ENCODE measurements at places on chromosomes 4 and X. TPM values are rescaled to one million over a fixed set of nuclear protein-coding genes. Genes with fewer than 3 reads are reported as not detected.

FAM149A gene
- 5.6 TPM for total RNA-seq

TBC1D1 gene
- 97.0 TPM for total RNA-seq

PRICKLE3 gene
- total RNA-seq: 2.8 TPM

FAM47A gene
- not detected for total RNA-seq

HERC5 gene
- total RNA-seq: 14.5 TPM

TMEM154 gene
- 72.2 TPM for total RNA-seq

NAP1L5 gene
- total RNA-seq: 5.4 TPM

SLIT2 gene
- 16.8 TPM for total RNA-seq

CT45A2 gene
- total RNA-seq: not detected

CYBB gene
- total RNA-seq: 0.19 TPM

CHIC1 gene
- total RNA-seq: 16.6 TPM

SPATA4 gene
- 0.19 TPM for total RNA-seq

NAT8L gene
- 4.8 TPM for total RNA-seq

GAB3 gene
- total RNA-seq: 0.83 TPM

SUPT20HL1 gene
- not detected for total RNA-seq

TENM3 gene
- total RNA-seq: 87.7 TPM

MUC7 gene
- total RNA-seq: not detected

NEUROG2 gene
- not detected for total RNA-seq

GRCh38 chrX:33970028-33970967 lies 161.8 kb downstream of the FAM47A start:
- no peak for DNase-seq

DNA sequence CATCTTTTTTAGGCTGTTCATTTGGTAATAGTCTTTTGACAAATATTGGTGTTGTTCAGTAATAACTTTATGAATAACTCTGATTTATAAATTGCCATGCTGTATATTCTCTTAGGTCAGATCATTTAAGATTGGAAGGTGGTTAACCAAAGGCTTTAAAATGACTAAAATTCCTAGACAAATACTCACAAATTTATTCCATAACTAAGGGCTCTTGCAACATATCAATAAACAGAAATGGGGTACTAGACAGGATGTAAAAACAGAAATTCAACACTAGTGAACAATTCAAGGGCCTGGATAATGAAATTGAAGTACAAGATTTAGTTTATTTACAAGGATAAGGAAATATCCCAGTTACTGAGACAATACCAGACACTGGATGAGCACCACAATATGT lies 328.6 kb downstream of the PCDH19 start:
- no peak for DNase-seq

GRCh38 chrX:153771415-153772315 lies 7.6 kb downstream of the PLXNB3 start:
- DNase-seq: no peak

DNA sequence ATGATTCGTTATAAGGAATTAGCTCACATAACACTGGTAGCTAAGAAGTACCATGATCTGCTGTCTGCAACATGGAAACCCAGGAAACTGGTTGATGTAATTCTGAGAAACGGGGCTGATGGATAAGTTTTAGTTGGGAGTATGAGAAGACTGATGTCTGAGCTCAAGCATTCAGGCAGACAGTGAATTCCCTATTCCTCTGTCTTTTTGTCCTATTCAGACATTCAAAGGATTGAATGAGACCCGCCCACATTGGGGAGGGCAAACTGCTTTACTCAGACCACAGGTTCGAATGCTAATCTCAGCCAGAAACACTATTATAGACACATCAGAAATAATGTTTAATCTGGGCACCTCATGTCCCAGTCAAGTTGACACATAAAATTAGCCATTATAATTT lies 515.5 kb downstream of the STPG2 start:
- no peak for DNase-seq

DNA sequence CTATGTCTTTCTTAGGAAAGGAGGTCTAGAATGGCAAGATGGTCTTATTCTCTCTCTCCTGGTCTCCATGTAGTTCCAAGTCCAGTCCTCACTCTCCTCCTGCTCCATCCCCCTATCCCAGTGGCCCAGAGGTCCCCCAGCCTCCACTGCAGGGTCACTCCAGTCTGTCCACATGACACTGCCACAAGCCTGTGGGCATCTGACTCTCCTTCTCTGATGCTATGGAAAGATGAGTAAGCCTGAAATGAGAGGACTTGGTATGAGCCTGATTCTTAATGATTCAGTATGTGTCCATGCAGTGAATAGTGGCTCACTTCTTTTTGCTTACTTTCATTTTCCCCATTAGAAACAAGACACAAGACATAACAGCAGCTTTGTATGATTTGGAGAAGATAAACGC lies 516.8 kb upstream of the ADGRL3 start:
- peak; percentile 63 for DNase-seq

GRCh38 chr4:60259781-60260180 lies 940.3 kb upstream of the ADGRL3 start:
- no peak for DNase-seq

DNA sequence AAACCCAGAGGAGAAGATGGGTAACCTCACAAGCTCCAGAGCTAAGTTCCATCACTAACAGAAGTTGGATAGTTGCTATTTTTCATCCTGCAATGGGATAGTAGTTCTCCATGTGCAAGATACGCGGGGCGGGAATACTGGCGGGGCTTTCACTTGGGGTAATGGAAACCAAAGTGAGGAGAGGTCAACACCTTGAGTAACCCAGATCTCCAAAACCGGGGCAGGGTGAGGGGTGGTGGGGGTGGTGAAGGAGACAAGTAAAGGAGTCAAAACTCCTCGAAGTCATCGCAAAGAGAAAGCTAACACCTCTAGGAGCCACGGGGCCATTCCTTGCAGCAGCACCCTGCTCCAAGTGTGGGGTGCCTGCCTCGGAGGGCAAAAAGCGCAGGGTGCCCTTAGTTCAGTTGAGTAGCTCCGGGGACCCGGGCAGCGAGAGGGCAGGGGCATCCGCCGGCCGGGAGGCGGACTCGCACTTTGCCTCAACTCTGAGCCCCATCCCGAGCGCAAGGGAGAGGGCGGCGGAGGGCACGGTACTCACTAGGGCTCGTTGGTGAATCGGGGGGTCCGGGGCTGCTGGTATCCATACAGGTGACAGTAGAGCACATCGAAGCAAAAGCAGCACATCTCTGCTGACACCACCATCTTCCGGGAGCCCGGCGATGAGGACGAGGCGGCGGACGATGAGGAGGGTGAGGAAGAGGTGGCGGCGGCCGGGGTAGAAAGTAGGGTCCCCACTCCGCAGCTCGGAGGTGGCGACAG lies 645 bp downstream of the AMMECR1 start:
- no peak for DNase-seq

- DNase-seq: no peak
Measured at GRCh38 chr4:38562751-38563198, 101.2 kb upstream of the KLF3 start.

DNA sequence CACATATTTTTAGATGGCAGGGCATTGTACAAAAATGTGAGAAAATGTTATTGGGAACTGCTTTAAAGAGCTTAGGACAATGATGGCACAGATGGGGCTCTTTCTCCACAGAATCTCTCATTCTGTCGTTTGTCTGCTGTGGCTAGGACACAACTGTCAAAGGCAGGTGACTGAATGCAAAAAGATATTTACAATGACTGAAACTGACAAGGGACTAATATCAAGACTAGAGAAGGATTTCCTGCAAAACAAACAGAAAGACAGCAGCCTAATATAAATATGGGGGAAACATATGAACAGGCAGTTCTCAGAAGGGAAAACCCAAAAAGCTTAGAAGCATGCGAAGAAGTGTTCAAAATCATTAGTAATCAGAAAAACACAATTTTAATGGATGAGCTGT lies 177.5 kb upstream of the AFF2 start:
- DNase-seq: no peak

GRCh38 chr4:181870326-181870725 lies 372.9 kb upstream of the TENM3 start:
- no peak for DNase-seq

GRCh38 chr4:147880511-147880910 lies 148.6 kb downstream of the ARHGAP10 start:
- DNase-seq: no peak

DNA sequence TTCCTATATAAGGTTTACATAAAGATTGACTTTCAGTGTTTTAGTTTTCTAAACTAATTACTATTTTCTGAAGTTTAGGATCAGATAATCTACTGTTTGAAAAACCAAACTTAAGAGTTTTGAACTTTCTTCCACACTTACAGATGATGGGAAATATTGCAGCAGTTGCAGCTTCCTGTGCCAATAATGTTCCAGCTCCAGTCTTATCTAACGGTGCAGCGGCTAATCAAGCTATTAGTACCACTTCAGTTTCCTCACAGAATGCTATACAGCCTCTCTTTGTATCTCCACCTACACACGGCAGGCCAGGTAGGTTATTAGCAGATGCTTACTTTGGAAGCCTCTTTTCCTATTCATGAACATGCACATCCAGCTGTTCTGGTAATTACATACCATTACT lies 55.6 kb downstream of the ALG13 start:
- no peak for DNase-seq

- DNase-seq: peak; percentile 13
Measured at GRCh38 chrX:15815779-15816437, 25.6 kb downstream of the ZRSR2 start.

- peak; percentile 22 for DNase-seq
Measured at GRCh38 chr4:5474756-5475155, 233.6 kb downstream of the EVC2 start.

- DNase-seq: no peak
Measured at GRCh38 chrX:125202591-125203248, 117.0 kb upstream of the TEX13C start.

- peak; percentile 7 for DNase-seq
Measured at GRCh38 chr4:145732001-145732815, 52.3 kb downstream of the C4orf51 start.

DNA sequence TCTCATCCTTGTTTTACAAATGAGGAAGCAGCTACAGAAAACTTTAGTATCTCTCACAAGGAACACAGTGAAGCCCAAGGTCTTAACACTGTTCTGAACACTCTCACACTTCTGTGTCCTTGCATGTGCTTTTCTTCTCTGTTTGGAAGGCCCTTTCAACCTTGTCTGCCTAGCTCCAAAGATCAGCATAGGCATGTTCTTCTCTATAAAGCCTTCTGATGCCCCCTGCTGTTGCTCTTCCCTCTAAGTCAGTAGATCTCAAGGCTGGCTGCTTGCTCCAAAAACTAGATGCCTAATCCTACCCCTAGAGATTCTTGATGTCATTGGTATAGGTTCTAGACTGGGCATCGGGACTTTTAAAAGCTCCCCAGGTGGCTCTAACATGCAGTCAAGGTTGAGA lies 5.9 kb downstream of the APOO start:
- peak; percentile 84 for DNase-seq

- DNase-seq: peak; percentile 23
Measured at GRCh38 chr4:73662709-73663546, 42.7 kb upstream of the RASSF6 start.

DNA sequence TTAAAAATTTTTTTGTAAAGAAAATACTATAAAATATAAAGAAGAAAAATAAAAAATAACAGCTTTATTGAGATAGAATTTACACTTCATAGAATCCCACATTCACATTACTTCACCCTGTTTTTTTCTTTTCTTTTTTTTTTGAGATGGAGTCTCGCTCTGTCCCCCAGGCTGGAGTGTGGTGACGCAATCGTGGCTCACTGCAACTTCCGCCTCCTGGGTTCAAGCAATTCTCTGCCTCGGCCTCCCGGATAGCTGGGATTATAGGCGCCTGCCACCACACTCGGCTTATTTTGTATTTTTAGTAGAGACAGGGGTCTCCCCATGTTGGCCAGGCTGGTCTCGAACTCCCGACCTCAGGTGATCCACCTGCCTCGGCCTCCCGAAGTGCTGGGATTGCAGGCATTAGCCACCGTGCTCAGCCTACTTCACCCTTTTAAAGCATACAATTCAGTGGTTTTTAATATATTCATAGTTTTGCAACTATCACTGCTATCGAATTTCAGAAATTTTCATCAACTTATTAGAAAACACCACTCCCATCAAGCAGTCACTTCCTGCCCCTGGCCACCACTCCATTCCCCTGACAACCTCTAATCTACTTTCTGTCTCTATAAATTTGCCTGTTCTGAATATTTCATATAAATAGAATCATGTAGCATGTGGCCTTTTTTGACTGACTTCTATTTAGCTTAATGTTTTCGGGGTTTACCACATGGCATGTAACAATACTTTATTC lies 48.7 kb downstream of the TMEM131L start:
- DNase-seq: no peak

DNA sequence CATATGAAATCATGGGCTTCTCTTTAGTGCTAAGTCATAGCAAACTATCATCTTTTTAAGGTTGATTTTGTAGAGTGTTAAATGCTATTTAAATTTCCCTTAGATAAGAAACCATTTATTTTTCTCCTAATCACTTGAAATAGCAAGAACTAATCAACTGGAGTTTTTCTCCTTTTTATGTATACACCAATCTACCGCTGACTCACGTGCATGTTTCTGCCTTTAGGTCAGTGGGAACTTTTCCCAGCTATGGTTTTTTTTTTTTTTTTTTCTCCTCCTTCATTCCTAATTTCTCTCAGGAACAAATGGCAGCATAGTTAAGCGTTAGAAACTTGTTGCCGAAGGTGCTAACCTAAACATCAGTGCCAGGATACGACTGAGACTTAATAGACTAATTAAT lies 176.4 kb downstream of the BMPR1B start:
- DNase-seq: no peak

DNA sequence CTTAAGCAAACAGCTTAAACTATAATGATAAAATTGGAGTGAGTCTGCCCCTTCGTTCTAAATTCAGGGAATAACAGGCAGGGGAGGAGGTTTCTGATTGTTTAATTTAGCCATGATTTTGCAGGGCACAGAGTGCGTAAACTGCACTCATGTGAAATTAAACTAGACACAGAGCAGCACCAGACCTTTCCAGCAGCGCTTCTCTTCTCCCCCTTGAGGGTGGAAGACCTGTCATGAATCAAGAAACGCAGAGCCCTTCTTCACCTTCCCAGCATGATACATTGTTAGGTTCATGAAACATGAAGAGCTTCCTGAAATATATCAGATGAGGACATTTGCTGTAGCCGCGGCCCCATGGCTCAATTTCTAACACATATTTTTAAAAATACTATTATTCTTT lies 63.1 kb downstream of the FAM114A1 start:
- DNase-seq: no peak

Measured in A172 (cell line).